ENCODE measurements at places on chromosomes 5 and 9. TPM values are rescaled to one million over a fixed set of nuclear protein-coding genes. Genes with fewer than 3 reads are reported as not detected.

The SCGB3A2 gene
- 4,264 TPM for total RNA-seq

- DNase-seq, result no peak
- no peaks in the 10 kb centered on the region for H3K4me1 ChIP-seq
- no peak overlapping the region for H3K4me3 ChIP-seq
- H3K27ac ChIP-seq, result no peak overlapping the region
- no peaks in the 10 kb centered on the region for H3K36me3 ChIP-seq
Observed at GRCh38 chr9:76912636-76913275, 6.8 kb upstream of the PRUNE2 start.

The STKLD1 gene
- 1.4 TPM for total RNA-seq

DNA sequence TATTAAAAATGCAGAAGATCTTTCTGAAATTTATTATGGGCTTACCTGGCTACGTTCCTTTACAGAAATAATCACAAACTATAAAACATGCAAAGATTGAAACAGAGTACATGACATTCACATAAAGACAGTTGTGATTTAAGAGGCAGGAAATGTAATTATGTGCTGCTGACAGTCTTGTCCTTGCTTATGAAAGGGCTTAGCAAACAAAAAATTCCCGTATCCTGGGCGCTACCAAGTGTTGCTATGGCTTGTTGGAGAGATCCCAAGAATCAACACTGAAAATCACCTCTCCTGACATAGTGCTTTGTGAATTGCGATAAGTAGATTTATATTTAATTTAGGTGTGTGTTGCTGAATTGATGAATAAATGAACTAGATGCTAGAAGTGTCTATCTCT is 352.5 kb upstream of the C9orf72 start:
- no peak overlapping the region for H3K27ac ChIP-seq
- H3K4me3 ChIP-seq, result no peak overlapping the region
- H3K27me3 ChIP-seq, result no peaks in the 10 kb centered on the region

The PCSK1 gene
- total RNA-seq, result 3.3 TPM

DNA sequence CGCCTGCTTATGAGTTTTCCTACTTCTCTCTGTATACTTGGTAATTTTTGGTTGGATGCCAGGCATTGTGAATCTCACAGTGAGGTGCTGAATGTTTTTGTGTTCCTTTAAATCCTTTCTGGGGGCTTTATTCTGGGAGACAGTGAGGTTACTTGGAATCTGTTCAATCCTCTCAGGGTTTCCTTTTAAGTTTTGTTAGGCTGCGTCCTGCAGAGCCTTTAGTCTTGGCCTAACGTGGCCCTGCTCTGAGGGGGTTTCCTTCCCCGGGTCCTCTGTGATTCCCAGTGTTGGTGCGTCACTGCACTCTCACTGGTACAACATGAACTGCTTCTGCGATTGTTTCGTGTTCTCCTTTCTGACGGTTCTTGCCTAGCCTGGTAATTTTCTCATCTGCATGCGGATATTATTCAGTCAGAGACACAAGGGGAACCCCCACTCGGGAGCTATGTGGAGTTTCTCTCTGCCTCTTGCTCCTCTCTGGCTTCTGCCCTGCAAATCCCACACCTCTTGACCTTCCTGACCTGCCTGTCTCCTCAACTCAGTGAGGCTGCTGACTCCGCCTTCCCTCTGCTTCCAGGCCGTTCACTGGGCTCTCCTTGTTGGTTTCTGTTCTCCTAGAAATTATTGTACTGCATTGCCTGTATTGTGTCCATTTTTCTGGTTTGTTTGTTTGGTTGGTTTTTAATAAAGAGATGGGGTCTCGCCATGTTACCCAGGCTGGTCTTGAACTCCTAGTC is 128.1 kb downstream of the DAB2IP start:
- no peaks in the 10 kb centered on the region for H3K4me1 ChIP-seq
- DNase-seq, result peak; percentile 28
- H3K27ac ChIP-seq, result peak overlapping the region; percentile 27
- no peak overlapping the region for H3K4me3 ChIP-seq
- H3K27me3 ChIP-seq, result no peaks in the 10 kb centered on the region

GRCh38 chr5:143206196-143207053 is 197.1 kb downstream of the NR3C1 start:
- H3K4me3 ChIP-seq, result no peak overlapping the region
- no peak overlapping the region for H3K27ac ChIP-seq
- no peak for DNase-seq
- no peaks in the 10 kb centered on the region for H3K27me3 ChIP-seq

The CBY3 gene
- total RNA-seq, result not detected

- peaks cover 12% of the 10 kb centered on the region for H3K4me1 ChIP-seq
- DNase-seq, result peak; percentile 89
- H3K27me3 ChIP-seq, result peaks cover 3% of the 10 kb centered on the region
- no peaks in the 10 kb centered on the region for H3K36me3 ChIP-seq
Observed at GRCh38 chr9:35945341-35946018, 12.5 kb downstream of the OR2S2 start.

Measured in lung (tissue), 17 donors.